Esophagus muscularis mucosa (tissue), 4 donors: ENCODE measurements at places on chromosomes 1 and 21. TPM values are rescaled to one million over a fixed set of nuclear protein-coding genes. Genes with fewer than 3 reads are reported as not detected.

Gene LDLRAD2
- total RNA-seq = not detected

Gene LCE2B
- total RNA-seq = not detected

Gene MORC3
- total RNA-seq = 41.9 TPM

Gene NPHP4
- total RNA-seq = 8.7 TPM
